ENCODE measurements at places on chromosomes 2 and 18.

DNA sequence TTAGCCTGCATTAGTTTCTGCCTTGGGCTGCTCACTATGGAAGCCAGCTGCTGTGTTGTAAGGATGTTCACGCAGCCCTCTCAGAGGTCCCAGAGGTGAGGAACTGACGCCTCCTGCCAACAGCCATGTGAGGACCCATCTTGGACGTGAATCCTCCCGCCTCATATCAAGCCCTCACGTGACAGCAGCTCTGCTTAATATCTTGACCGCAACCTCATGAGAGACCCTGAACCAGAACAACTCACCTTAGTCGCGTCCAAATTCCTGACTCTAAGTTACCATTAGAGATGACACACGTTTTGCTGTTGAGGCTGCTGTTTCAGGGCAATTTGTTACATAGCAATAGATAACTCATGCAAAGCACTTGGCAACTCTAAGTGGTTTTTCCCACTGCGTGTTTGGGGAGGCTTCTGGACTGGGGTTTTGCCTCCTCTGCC, 97.7 kb downstream of the TMEM17 start:
- DNase-seq, result no peak

DNA sequence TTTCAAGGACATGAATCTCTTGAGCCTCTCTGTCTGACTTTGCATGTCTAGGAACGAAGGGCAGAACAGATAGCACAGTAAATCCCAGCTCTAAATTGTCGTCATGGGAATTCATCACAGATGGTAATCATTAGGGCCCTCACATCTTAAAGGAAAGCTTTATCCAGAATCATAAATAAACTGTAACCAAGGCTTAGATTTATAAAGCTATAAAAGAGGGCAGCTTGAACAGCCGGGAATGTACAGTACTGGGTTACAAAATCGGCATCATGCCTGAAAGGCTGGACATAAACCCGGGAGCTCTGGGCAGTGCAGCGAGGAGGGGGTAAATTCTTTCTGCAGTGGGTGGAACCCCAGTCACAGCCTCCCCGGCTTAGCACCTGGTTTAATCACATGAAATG, 144.4 kb downstream of the GFPT1 start:
- DNase-seq, result no peak

- no peak for DNase-seq
Observed at GRCh38 chr2:178266445-178266844, 72.1 kb downstream of the OSBPL6 start.

DNA sequence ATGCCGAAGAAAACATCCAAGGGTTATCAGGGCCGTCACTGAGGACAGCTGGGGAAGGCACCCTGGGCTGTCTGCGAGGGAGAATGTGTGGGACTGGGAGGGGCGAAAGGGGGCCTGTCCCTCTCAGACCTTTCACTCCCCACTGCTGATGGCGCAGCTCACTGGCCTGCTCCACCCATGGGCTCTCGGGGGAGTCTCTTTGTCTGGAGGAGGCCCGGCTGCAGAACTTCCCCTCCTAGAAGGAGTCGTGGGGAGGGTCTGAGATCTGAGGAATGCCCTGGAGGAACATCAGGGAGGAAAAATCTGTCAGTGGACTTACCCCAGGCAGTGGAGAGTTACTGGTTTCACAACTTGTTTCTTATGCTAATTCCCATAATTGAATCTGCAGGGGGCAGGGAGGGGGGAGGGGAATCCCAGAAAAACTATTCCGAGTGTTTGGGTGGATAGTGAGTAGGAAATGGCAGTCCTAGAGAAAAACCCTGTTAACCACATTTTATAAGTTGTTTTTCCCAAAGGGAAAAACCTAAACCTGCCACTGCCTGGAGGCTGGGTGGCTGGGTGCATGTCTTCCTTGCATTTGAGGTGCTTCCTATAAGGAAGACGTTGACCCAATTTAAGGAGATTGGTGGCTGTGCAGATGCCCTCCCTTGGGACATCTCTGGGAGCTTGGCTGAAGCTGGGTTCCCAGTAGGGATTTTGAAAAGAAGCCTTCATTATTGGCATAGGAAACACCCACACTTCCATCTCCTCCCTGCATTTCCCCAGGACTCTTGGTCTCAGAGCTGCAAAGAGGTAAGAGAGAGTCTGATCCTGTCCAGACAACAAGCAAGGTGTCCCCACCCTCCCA, 11.7 kb upstream of the SEMA4C start:
- no peak for DNase-seq

- no peak for DNase-seq
Observed at GRCh38 chr2:238929242-238930081, 81.6 kb downstream of the TWIST2 start.

- DNase-seq, result no peak
Observed at GRCh38 chr2:74552914-74553811, 579 bp downstream of the LOXL3 start.

DNA sequence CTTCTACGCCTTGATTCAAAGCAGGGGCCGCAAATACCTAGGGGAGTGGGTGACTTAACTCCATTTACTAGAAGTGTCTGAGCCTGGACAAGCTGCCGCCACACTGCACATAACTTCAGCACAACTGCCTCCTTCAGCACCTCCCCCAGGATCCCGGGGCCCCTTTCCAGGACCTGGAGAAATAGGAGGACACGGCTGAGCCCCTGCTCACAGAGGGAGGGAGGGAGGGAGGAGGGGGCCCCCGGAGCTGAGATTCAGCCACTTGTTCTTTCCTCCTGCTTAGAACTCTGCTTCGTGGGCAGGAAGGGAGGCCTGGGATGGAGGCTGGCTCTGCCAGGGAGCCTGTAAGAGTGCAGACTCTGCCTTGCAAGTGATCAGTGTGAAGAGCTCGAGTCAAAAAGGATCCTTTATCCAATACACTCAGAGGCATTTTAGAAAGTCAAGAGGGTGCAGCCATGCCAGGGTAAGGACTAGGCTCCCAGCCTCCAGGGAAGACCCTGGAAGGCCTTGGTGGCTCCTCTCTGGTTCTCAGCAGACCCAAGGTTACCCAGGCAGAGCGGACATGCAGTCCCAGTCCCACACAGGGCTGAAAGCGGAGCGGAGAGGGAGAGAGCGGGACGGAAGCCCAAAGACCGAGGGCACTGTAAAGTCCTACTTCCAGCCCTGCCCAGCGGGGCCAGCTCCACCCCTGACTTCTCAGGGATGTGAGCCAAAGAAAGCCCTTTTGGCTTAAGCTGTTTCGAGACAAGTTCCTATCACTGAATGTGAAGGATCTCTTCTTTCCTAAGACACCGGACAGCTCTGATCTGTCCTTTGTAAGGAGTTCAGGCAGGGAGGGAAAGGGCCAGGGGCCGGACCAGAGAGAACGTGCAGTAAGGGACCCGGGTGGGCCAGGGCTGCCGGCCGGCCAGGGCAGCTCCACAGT, 8.6 kb upstream of the ARMC9 start:
- no peak for DNase-seq

- no peak for DNase-seq
Observed at GRCh38 chr2:197308996-197309690, 1.4 kb downstream of the ANKRD44 start.

- DNase-seq, result no peak
Observed at GRCh38 chr2:205996161-205996560, 89.8 kb downstream of the INO80D start.
